A549 treated with dexamethasone at 1 μM for 4 hours (cell line): ENCODE measurements at places on chromosomes 12 and 14. TPM values are rescaled to one million over a fixed set of nuclear protein-coding genes. Genes with fewer than 3 reads are reported as not detected.

The PAPLN gene
- total RNA-seq = 4.0 to 5.6 TPM (median 4.9 TPM) in 5 replicates

The METTL17 gene
- 64.2 to 74.5 TPM (median 71.2 TPM) in 5 replicates for total RNA-seq

The KLHL33 gene
- total RNA-seq = 0.01 TPM in 1 of 5 replicates, not detected in the others

The P2RX7 gene
- not detected in 5 replicates for total RNA-seq

The PTPN6 gene
- 6.6 to 14.6 TPM (median 11.5 TPM) in 5 replicates for total RNA-seq

The RIPK3 gene
- total RNA-seq = 0.09 TPM in 1 of 5 replicates, not detected in the others

The CACNA1C gene
- 0.02 to 0.11 TPM (median 0.04 TPM) in 4 of 5 replicates, not detected in the other for total RNA-seq

The CAPZA3 gene
- not detected in 5 replicates for total RNA-seq

The DPPA3 gene
- total RNA-seq = 0.12 TPM in 1 of 5 replicates, not detected in the others

The IAPP gene
- total RNA-seq = not detected in 5 replicates

The SLC39A2 gene
- not detected in 5 replicates for total RNA-seq

The PTCSC3 gene
- total RNA-seq = not detected in 5 replicates

The ARHGEF25 gene
- total RNA-seq = 4.0 to 6.5 TPM (median 5.0 TPM) in 5 replicates

The RERG gene
- 0.17 to 0.31 TPM (median 0.27 TPM) in 5 replicates for total RNA-seq

The TPPP2 gene
- total RNA-seq = not detected in 5 replicates

The CLMN gene
- 4.7 to 9.3 TPM (median 7.0 TPM) in 5 replicates for total RNA-seq

The PRIMA1 gene
- 0.47 to 0.64 TPM (median 0.62 TPM) in 5 replicates for total RNA-seq

The CFL2 gene
- total RNA-seq = 94.1 to 129 TPM (median 119 TPM) in 5 replicates

The CFAP251 gene
- total RNA-seq = 1.1 to 1.5 TPM (median 1.3 TPM) in 5 replicates

The ADAM20 gene
- total RNA-seq = 0.02 TPM in 1 of 5 replicates, not detected in the others

The ALDH2 gene
- 68.8 to 81.4 TPM (median 79.4 TPM) in 5 replicates for total RNA-seq

The SP7 gene
- total RNA-seq = 0.02 TPM in 1 of 5 replicates, not detected in the others

The RNASE2 gene
- not detected in 5 replicates for total RNA-seq

The NRIP2 gene
- not detected in 5 replicates for total RNA-seq

The SBNO1 gene
- total RNA-seq = 18.7 to 33.7 TPM (median 28.6 TPM) in 5 replicates

The IL23A gene
- 0.17 to 0.49 TPM (median 0.32 TPM) in 4 of 5 replicates, not detected in the other for total RNA-seq

The RTL1 gene
- 0.21 to 0.29 TPM (median 0.24 TPM) in 5 replicates for total RNA-seq

The SLC24A4 gene
- 0.19 to 0.41 TPM (median 0.25 TPM) in 5 replicates for total RNA-seq

The FNTB gene
- 22.2 to 24.5 TPM (median 22.9 TPM) in 5 replicates for total RNA-seq

The EXOC3L4 gene
- total RNA-seq = 1.0 to 1.7 TPM (median 1.6 TPM) in 5 replicates

The KRT8 gene
- total RNA-seq = 4,375 to 5,591 TPM (median 5,356 TPM) in 5 replicates

The NPFF gene
- total RNA-seq = not detected in 5 replicates

The LBHD2 gene
- 0.12 to 0.22 TPM (median 0.20 TPM) in 3 of 5 replicates, not detected in the others for total RNA-seq

The NELL2 gene
- total RNA-seq = 0.09 to 0.33 TPM (median 0.22 TPM) in 5 replicates

The GPRC5D gene
- not detected in 5 replicates for total RNA-seq

The AMN gene
- 0.27 to 0.45 TPM (median 0.32 TPM) in 5 replicates for total RNA-seq

The SYT1 gene
- 4.6 to 6.7 TPM (median 5.6 TPM) in 5 replicates for total RNA-seq

The AQP5 gene
- total RNA-seq = not detected in 5 replicates

The INHBE gene
- 0.04 to 0.13 TPM (median 0.10 TPM) in 4 of 5 replicates, not detected in the other for total RNA-seq

The RAD9B gene
- 0.19 to 0.30 TPM (median 0.23 TPM) in 5 replicates for total RNA-seq

The ARMH4 gene
- total RNA-seq = 0.25 to 0.71 TPM (median 0.52 TPM) in 5 replicates

The KRT3 gene
- total RNA-seq = 0.05 to 0.06 TPM (median 0.05 TPM) in 3 of 5 replicates, not detected in the others

The RAP1B gene
- total RNA-seq = 175 to 200 TPM (median 191 TPM) in 5 replicates

The CEBPE gene
- total RNA-seq = not detected in 5 replicates

The TSPAN8 gene
- total RNA-seq = 0.11 to 0.22 TPM (median 0.16 TPM) in 3 of 5 replicates, not detected in the others

The MYF6 gene
- not detected in 5 replicates for total RNA-seq

The CLEC7A gene
- total RNA-seq = not detected in 5 replicates

The DGKA gene
- total RNA-seq = 16.0 to 20.2 TPM (median 19.4 TPM) in 5 replicates

The FSCB gene
- total RNA-seq = not detected in 5 replicates

The NPAS3 gene
- total RNA-seq = not detected in 5 replicates

The NXPH4 gene
- 3.7 to 6.8 TPM (median 5.3 TPM) in 5 replicates for total RNA-seq
